CD4-positive, alpha-beta T cell treated with Interleukin-1 beta for 1 hour (primary cell): ENCODE measurements at places on chromosomes 7 and 10.
A peak's percentile ranks its signal among the peaks of the same experiment; 100 is the strongest.

- no peak for DNase-seq
Measured at GRCh38 chr10:43855667-43856210, 207.1 kb upstream of the ZNF32 start.

GRCh38 chr7:82859106-82859850 is 303.4 kb downstream of the PCLO start:
- DNase-seq, result no peak

DNA sequence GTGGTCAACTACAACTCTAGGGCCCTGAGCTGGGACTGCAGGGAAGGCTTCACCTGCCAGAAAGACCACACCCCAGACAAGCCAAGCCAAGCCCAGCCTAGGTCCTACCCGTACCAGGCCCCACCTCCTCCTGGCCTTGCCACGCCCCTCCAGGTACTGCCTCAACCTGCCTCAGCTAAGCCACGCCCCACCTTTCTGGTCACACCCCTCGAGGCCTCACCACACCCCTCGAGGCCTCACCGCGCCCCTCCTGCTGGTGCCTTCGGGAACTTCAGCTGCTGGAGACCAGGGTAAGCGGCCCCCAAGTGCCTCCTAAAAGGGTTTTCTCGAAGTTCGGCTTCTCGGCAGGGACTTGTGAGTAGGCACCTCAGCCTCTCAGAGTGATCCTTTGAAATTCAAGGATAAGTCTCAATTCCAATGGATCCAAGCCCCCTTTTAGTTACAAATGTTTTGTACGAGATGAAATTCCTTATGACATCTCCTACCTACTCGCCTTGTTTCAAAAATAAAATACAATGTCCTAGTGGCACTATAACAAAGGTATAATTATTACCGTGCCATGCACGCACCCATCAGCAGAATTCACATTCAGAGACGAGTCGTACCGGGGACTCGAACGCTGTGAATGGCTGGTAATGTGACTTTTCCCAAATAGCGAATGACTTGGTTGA is 171.2 kb downstream of the ARHGAP21 start:
- DNase-seq, result no peak

- DNase-seq, result peak; percentile 62
Measured at GRCh38 chr10:22333167-22333974, 11.9 kb upstream of the SPAG6 start.

DNA sequence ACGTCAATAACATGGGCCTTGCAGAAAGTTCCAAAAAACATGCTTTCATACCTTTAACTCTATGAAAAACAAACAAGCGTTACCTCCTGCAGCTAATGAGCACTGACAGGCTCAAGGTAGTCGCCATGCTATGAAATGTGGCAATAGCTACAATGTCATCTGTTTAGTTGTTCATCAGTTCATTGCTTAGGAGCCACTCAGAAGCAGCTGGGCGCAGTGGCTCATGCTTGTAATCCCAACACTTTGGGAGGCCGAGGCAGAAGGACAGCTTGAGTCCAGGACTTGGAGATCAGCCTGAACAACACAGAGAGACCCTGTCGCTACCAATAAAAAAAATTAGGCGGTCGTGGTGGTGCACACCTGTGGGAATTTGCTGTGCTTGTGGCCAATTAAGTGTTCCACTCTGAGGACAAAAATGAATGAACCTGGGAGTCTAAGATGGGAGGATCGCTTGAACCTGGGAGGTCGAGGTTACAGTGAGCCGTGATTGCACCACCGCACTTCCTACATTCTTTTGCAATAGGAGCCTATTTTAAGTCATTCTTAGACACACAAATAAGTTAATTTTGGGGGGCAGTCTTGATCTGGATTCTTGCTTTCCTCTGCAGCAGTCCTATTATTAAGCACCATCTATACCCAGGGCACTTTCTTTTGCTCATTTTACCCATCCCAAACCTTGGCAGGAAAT is 276.2 kb upstream of the KLF14 start:
- no peak for DNase-seq

DNA sequence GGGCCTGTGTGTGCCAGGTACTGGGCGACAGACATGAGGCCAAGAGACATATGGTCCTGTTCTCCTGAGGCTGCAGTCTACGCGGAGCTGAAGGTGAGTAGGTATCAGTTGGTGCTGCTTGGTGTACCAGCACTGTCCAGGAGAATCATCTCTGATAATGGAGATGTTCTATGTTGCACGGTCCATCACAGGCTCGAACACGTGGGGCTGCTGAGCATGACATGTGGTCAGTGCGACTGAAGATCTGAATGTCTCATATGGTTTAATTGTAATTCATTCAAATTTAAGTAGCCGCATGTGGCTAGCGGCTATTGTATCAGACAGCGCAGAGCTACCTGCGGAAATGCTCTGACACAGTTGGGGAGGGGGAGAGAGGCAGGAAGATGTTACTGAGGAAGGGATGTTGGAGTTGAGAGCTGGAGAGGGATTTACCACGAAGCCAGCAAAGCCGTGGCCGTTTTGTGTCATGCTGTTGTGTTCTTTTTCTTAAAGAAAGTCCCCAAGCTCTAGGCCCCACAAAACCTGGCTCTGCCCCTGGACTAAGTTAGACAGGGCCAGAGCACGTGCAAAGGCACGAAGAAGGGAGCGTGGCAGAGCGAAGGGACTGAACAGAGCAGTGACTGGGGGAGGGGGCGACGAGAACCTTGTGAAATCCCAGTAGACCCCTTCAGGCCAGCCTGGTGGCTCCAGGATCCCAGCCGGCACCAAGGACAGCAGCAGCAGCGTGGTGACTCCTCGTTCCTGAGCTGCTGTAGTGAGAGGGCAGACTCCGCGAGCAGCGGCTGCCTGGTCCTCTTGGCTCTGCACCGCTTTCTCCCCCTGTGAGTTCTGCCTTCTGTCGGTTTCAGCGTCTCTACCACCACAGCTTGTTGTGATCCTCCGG is 20.0 kb downstream of the SMKR1 start:
- no peak for DNase-seq

GRCh38 chr10:7184660-7185366 is 226.0 kb downstream of the SFMBT2 start:
- peak; percentile 15 for DNase-seq

- DNase-seq, result no peak
Measured at GRCh38 chr10:134247-135131, 766 bp upstream of the ZMYND11 start.

- DNase-seq, result no peak
Measured at GRCh38 chr10:2165771-2166460, 428.6 kb upstream of the ADARB2 start.

GRCh38 chr10:30755441-30755953 is 125.9 kb upstream of the LYZL2 start:
- no peak for DNase-seq

DNA sequence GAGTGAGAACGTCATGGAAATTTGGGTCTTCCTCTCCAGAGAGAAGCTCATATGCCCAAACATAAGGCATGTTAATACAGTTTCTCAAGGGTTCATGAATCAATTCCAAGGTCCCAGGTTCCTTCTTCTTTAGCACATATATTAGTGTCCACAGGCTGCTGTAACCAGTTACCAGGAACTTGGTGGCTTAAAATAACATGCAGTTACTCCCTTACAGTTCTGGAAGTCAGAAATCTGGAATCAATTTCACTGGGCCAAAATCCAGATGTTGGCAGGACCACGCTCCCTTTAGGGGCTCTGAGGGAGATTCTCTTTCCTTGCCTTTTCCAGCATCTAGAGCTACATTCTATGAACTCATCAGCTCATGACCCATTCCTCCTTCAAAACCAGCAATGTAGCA is 64.8 kb downstream of the MRC1 start:
- DNase-seq, result no peak

DNA sequence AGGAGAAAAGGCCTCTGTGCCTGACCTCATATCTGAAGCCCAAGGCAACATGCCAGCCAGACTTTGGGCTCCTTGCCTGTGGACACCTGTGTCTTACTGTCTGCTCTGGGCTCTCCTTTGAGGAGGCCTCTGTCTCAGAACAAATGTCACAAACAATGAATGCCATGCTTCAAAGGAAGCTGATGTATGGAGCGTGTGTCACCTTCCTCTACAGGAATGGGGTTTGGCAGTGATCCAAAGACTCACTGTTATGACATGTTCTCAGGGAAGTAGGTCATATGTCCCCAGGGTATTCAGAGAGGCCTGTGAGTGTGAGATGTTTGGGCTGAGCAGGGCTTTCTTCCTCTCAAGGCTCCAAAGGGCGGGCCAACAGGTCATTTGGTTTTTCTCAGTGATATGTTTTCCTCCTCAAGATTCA is 38.4 kb downstream of the PTPRE start:
- peak; percentile 8 for DNase-seq

- no peak for DNase-seq
Measured at GRCh38 chr10:132707776-132708171, 78.2 kb downstream of the NKX6-2 start.

DNA sequence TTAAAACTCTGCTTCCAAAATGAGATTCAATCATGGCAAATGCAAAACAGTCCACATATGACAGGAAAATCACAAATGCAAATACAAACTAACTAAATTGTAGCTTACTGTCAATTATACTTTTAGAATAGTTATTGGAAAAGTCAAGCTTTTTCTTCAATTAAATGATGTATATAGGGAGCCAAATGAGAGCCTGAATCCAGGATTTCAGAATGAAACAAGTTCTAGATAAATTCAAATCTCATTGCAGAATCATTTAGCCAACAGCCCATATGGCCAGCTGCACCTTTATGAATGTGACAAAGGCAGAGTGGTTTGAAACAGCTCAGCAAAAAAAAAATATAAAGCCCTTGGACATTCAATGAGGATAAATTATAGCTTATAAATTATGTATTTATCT is 82.2 kb upstream of the SCIN start:
- no peak for DNase-seq

DNA sequence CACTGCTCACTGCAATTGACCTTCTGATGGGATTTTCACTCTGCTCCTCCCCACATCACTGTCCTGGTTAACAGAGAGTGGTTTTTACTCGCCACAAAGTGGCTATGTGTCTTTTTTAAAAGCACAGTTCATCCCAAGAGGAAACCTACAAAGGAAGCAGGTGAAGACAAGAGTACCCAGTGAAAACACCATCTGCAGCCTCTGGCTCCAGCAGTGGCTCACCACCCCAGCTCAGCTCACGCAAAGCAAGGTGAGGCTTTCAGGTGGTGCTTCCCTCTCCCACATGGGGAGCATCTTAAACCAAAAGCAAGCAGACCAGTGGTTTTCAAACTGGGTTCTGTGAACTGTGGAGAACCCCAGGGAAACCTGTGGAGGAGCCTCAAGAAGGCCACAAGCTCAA is 14.0 kb downstream of the DLG5 start:
- no peak for DNase-seq

- DNase-seq, result no peak
Measured at GRCh38 chr7:99617192-99617781, 541 bp downstream of the ZSCAN25 start.

DNA sequence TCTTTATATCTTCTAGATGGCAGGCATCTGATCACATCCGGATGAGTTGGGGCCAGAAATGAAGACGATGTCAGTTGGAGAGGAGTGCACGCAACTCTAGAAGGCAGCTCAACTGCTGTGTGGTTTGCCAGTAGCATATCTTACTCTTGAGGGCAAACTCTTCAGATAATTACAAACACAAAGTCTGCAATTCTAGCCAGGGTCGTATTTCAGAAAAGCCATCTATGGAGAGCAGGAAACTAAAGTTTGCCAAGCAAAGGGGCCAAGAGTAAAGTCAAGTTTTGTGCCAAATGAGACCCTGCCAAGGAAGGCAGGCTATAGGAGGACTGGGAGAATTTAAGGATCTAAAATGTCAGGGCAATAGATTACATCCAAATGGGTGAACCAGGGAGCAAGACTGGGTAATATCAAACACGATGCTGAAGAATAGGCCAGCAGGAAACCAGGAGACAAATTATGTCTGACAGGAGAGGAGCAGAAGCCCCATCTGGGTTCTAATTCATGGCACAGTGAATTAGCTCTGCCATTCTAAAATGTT is 312.5 kb upstream of the SEMA3C start:
- DNase-seq, result no peak

DNA sequence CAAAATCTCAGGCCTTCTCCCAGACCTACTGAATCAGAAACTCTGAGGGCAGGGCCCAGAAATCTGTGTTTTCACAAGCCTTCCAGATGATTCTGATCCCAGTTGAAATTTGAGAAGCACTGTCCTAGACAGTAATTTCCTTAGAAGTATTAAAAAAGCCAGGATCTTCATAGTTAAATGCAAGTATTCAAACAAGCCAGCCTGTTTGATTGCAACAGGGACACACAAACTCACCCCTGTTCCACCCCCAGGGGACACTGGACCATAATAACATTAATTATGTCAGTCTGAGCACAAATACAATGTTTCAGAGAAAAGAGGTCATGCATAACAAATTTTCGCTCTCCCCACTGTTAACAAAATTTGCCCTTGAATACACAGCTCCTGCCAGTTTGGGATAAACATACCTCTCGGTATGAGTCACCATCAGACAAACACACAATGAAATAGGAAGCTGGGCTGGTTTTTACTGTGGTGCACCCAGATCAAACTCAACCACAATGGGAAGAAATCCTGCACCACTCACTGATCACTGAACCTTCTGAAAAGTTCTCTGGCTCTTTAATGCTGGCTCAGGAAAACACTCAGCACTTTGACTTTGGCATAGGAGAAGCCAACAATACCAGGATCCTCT is 34.3 kb downstream of the ABLIM1 start:
- no peak for DNase-seq

- no peak for DNase-seq
Measured at GRCh38 chr10:60299961-60300883, 89.5 kb downstream of the ANK3 start.

DNA sequence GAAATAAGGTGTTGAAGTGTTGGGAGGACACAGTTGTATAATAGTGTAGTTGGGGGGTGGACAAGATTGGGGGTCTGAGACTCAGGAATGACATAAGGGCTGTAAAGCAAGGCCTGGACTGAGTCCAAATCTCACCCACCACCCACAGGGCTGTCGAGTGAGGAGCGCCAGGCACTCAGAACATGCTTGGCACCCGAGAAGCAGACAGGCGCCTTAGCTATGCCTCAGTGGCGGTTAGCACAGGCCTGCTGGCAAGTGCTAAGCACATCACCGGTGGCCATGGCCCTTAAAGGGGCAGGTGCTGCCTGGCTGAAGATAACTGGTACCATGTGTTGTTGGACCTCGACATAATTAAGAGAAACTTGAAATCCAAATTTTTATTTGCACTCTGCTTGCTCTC is 90.7 kb downstream of the COL13A1 start:
- no peak for DNase-seq

GRCh38 chr7:72032934-72033333 is 379.2 kb downstream of the CALN1 start:
- DNase-seq, result no peak

- no peak for DNase-seq
Measured at GRCh38 chr7:108014747-108015682, 12.1 kb upstream of the LAMB1 start.

DNA sequence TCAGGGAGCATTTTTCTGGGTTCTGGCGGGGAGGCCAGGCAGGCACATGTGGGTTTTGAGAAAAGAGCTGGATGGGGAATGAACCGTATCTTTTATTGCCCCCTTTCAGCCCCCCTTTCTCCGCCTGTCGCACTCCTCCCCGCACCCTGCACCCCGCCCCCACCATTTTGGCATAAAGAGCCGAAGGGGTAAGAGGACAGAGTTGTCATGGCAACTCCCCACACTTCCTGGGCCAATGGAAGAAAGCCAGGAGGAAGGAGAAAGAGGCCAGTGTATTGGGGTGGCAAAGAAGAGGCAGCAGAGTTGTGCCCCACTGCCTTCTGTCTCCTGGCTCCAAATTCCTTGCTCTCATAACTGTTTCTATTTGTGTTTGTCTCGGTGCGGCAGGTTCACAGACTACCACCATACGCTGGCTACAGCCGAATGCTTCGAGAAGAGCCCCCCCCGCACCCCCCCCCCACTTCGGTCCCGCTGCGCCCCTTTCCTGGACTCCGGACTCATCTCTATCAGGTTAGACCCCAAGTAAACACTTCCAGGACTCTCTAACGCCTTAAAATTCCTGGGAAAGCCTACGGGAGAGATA is 3.4 kb downstream of the KCNIP2 start:
- peak; percentile 48 for DNase-seq
